Skin of body (tissue), 3 donors: ENCODE measurements at places on chromosomes 3 and 15. TPM values are rescaled to one million over a fixed set of nuclear protein-coding genes. Genes with fewer than 3 reads are reported as not detected.

The LARP6 gene
- total RNA-seq: 6.8 TPM

The GOLGA8Q gene
- 4.7 TPM for total RNA-seq

The ALG1L2 gene
- total RNA-seq: not detected

The FAM174B gene
- 16.2 TPM for total RNA-seq

The LDHAL6B gene
- total RNA-seq: not detected

The MGLL gene
- 32.7 TPM for total RNA-seq

The CACNA2D3 gene
- total RNA-seq: 1.2 TPM

The POMGNT2 gene
- 9.0 TPM for total RNA-seq

The SLCO3A1 gene
- total RNA-seq: 10.6 TPM

The GPR149 gene
- not detected for total RNA-seq

The LYZL4 gene
- total RNA-seq: not detected

The TRIM71 gene
- total RNA-seq: 0.69 TPM

The PCBP4 gene
- total RNA-seq: 13.6 TPM

The CD80 gene
- total RNA-seq: 0.69 TPM

The SLC12A1 gene
- not detected for total RNA-seq

The PRSS50 gene
- total RNA-seq: 0.89 TPM

The OXTR gene
- total RNA-seq: 0.59 TPM

The SIDT1 gene
- 4.4 TPM for total RNA-seq

The PLS1 gene
- total RNA-seq: 1.4 TPM

The OXSM gene
- total RNA-seq: 8.5 TPM

The AP3S2 gene
- 34.5 TPM for total RNA-seq
